ENCODE measurements at places on chromosomes 6 and 20.
A peak's percentile ranks its signal among the peaks of the same experiment; 100 is the strongest.

DNA sequence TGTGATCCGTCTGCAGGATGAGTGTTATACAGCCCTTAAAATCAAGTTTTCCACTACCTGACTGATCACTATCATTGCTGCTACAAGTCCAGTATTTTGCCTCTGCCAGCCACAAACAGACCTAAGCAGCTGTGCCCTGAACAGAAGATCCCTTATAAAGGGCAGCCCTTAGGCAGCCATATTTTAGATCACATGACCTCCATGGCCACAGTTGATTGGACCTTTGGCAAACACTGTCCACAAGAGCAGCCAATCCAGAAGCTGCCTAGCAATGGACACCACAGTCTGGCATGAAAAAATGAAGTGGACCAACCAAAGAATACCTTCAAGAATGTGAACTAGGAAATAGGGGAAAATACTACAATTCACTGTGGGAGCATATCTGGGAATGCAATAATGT lies 50.8 kb downstream of the MC3R start:
- DNase-seq, result no peak

GRCh38 chr6:128479991-128480390 lies 40.4 kb downstream of the PTPRK start:
- DNase-seq, result no peak

- no peak for DNase-seq
Observed at GRCh38 chr6:82863781-82864180, 201.9 kb downstream of the UBE3D start.

GRCh38 chr20:58645412-58645968 lies 5.6 kb upstream of the STX16 start:
- DNase-seq, result peak; percentile 26

DNA sequence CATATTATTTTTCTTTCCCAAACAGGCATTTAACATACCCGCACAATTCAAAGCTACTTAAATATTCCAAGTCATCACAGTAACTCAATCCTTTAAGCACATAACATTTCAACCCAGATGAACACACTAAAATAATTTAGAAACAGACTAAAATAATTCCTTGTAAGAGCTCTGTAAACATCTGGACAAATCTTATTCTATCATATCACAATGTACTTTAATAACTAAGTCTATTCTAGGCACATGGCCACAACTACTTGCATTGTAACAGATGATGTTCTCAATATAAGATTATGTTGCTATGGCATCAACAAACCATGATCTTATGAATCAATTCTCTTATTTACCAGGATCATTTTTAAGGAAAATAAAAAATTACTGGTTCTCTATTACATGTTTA lies 123.2 kb upstream of the THEMIS start:
- DNase-seq, result no peak

GRCh38 chr20:51087266-51087665 lies 64.4 kb upstream of the KCNG1 start:
- DNase-seq, result no peak

- DNase-seq, result no peak
Observed at GRCh38 chr6:98532004-98532403, 302.4 kb upstream of the POU3F2 start.

GRCh38 chr20:63850689-63851547 lies 10.4 kb upstream of the ABHD16B start:
- DNase-seq, result no peak

DNA sequence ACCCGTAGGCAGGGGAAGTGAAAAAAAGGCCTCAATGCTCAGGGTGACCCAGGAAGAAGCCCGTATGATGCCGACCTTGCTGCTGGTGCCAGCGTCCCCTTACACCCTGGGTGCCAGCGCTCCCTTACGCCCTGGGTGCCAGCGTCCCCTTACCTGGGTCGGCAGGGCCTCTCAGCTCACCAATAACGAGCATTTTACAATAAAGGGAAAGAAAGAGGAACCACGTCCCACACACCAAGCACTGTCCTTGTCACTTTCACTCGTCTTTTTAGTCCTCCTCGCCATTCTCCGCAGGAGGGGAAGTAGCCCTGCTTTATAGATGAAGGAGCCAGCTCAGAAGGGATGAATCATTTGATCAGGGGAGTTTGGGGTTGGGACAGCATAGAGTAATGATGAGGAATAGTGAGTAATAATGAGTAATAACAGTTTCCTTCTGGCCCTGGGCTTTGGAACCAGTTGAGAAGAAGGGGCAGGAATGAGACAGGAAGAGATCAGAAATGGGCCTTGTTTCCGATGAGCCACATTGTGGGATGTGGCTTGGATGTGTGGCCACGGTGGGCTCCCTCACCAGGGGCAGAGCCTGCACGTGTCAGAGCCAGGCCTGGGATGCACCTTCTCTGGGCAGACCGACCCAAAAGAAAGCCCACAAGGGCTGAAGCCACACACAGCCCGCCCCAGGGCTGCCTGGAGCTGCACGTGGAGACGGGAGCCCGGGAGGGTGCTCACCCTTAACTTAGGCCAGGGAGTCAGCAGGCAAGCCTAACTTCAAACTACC lies 75.7 kb downstream of the SYNJ2 start:
- DNase-seq, result no peak

- DNase-seq, result no peak
Observed at GRCh38 chr6:36963451-36964290, 9.1 kb downstream of the PI16 start.

- no peak for DNase-seq
Observed at GRCh38 chr20:54063992-54064676, 6.3 kb downstream of the BCAS1 start.

- no peak for DNase-seq
Observed at GRCh38 chr6:51554029-51554428, 533.4 kb downstream of the PKHD1 start.

- DNase-seq, result peak; percentile 70
Observed at GRCh38 chr6:109978174-109979032, at the start of gene GPR6. GPR6 (plus strand) TSS chr6:109978311; CDS start chr6:109979113, 802 bp downstream.

DNA sequence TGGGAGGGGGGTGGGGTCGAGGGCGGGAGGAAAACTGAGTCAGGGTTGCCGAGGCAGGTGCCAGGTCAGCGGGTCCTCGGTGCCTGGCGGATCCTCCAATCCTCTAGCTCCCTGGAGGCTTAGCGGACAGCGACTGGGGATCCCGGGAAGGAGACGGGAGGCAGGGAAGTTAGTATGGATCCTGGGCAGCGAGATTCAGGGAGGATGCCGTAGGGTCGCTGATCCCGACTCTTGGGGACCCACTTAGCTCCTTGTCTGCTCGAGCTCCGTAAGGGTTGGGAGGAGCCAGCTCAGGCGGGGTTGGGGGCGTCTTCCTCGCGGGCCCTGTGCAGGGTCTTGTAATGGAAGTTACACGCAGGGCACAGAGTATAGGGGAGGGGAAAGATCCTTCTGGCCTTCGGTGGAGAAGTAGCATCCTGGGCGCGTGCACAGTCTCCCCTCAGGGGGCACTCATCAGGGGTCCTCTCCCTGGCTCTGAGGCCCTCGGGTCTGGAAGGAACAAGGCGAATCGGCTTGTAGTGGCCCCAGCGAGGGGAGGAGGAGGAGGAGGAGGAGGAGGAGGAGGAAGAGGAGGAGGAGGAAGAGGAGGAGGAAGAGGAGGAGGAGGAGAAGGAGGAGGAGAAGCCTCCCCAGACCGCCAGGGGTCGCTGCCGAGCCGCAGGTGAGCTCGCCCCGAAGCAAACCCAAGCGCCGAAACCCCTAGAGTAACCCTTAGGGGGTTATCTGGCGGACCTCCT lies 6.4 kb upstream of the SLC12A5 start:
- no peak for DNase-seq

DNA sequence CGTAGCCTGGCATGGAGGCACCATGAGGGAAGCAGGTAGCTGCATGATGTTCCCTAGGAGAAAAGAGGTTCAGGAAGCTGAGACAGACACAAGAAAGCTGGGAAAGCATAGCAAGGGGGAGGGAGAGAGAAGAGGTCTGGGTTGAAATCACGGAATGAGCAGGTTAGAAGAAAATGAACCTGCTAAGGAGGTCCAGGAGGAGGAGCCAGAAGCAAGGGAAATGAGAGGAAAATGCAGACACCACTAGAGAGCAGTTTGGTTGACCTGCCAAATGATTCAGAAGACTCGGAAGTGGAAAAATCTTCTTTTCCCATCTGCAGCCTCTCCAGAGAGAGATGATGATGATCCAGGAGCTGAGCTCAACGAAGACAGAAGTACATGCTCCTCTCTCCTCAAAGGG lies 70.9 kb downstream of the VIP start:
- DNase-seq, result no peak

DNA sequence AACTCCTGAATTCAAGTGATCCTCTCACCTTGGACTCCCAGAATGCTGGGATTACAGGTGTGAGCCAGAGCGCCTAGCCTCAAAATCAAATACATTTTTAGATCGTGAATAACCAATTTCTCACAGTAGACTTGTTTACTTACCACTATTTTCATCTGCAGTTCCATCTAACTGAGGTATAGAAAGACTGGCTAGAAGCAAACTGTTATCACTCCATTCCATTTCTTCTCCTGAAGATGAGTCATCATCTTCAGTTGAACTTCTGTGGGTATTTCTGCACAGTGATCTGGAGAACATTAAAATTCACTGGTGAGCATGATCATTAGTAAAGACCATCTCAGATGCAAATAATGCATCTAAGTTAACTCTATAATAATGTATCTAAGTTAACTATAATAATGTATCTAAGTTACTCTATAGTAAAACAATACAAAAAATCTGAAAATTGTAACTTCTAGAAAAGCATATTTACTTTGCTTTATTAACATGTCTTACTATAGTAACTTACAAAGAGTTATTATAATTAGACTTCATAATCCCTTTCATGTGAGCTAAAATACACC lies 105.4 kb downstream of the REV3L start:
- no peak for DNase-seq

Data from femur (tissue), 1 donor.